ENCODE measurements at places on chromosomes 3 and 15.

- peak; percentile 6 for DNase-seq
Observed at GRCh38 chr15:52257734-52258062, 37.9 kb downstream of the MYO5C start.

DNA sequence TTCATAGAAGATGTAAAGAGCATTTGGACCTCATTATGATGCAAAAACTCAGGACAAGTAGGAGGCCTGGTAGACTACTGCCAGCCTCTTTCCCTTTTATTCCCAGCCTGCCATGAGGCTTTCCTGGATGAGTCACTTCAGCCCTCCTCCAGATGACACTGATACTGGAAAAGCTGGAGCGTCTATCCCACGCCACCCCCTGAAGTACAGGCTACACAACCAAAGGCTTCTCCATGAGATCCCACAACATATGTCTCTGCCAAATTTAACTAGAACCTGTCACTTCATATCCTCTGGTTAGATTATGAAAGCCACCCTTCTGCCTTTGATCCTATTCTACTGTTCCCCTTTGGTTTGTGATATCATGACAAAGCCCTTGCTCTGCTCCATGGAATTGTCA is 56.1 kb upstream of the CPNE4 start:
- DNase-seq, result no peak

- no peak for DNase-seq
Observed at GRCh38 chr3:134300520-134300919, 49.9 kb upstream of the RYK start.

GRCh38 chr3:126100634-126101301 is 16.8 kb upstream of the SLC41A3 start:
- no peak for DNase-seq

DNA sequence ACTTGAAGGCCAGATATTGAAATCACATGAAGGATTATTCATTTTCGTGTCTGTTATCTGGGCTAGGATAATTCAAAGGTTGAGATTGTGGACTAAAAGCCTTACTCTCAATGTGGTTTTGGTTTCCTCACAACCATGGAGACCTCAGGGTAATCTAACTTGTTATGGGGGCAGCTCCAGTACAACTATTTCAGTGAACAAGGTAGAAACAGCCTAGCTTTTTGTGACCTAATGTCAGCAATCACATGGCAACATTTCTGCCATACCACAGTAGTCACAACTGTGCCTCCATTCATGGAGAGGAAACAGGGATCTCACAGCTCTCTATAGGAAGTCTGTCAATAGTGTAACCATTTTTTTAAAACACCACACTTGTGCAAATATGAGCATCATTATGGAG is 62.4 kb upstream of the RARB start:
- no peak for DNase-seq

DNA sequence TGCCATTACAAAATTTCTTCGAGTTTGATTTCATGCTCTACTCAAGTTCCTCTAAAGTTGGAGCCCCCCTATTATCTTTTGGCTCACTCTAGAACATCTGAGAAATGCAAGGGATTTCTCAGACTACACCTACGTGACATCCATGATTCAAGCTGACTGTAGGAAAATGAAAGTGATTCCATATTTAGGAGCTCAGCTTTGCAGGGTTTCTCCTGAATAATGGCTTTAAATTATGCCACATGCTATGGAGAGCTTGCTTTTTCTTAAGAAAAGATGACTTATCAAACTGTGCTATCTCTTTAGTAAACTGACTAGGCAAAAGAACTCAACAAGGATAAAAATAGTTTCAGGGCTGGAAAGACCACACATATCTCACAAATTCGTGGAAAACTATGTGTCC is 292.1 kb downstream of the LSAMP start:
- no peak for DNase-seq

DNA sequence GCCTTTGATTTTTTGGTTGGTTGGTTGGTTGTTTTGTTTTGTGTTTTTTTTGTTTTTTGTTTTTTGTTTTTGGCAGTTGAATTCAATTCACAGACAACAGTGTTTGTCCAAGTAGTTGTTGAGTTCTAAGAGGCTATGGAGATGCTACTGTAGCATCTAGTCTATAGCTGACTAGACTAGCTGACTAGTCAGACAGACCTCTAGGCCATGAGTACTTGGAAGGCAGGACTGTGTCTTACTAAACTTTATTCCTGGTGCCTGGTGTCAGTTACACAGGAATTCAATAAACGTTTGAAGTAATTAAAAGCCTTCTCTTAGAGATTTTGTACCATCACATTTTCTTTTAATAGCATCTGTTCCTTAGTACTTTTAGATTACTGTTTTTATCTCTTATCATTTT is 35.7 kb downstream of the RNF13 start:
- DNase-seq, result no peak

- no peak for DNase-seq
Observed at GRCh38 chr15:78987556-78988360, 42.9 kb upstream of the CTSH start.

DNA sequence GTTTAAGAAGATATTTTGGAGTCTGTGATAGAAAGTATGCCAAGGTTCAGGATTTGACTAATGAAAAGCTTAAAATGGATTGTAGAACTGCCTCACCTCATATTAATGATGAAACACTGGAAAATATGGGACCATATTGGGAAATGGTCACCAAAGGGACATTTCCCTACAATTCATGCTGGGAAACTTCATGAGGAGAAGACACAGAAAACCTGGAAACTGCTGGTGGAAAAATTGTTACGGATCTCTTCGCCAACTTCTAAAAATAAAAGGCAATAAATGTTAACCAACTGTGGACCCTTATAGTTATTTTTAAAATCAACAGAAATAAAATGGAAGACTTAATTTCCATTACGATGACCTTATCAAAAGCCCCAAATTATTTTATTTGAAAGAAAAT is 97.6 kb upstream of the FRMD4B start:
- DNase-seq, result no peak

- DNase-seq, result no peak
Observed at GRCh38 chr15:101310161-101310480, 15.1 kb upstream of the SNRPA1 start.

All from C1 segment of cervical spinal cord (tissue), 14 donors.